ENCODE measurements at places on chromosomes 12 and 14. TPM values are rescaled to one million over a fixed set of nuclear protein-coding genes. Genes with fewer than 3 reads are reported as not detected.
A peak's percentile ranks its signal among the peaks of the same experiment; 100 is the strongest.

DNA sequence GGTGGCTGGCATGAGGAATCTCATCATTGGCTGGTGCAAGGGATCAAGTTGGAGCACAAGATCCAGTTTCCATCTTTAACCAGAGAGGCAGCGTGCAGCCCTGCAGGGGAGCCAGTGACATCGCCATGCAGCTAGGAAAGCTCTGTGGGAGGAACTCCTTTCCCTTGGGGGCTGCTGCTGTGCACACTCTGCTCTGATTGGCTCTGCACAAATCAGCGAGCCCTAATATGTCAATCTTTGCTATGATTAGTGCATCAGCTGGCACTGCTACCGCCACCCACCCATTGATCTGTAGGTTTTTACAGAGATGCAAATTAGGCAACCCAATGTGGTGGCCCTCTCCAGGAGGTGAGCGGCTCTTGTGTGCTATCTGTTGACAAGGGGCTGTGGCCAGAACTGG is 262.6 kb downstream of the PCNX1 start:
- DNase-seq: no peak

- DNase-seq: no peak
Observed at GRCh38 chr14:61547186-61548069, 147.9 kb upstream of the HIF1A start.

GRCh38 chr12:46187023-46187422 is 81.8 kb downstream of the SLC38A1 start:
- DNase-seq: peak; percentile 91

DNA sequence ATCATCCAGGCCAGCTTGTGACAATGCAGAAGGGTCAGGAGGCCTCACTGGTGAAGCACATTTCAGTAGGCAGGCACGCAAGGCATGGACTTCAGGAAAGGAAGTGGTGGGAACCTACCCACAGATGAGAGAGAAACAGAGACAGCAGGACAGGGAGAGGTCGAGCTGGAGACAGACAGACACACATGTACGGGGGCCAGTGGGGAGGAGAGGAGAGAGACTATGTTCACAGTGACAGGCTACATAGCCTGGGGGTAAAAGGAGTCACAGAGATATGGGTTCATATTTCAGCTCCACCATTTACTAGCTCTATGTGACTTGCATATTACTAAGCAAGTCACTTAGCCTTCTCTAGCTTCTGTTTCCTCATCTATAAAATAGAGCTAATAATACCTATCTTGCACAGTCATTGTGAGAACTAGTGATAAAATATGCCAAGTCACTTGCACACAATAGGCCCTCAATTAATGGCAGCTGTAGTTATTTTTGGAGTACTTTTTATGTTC is 91.1 kb upstream of the FUT8 start:
- DNase-seq: no peak

- DNase-seq: no peak
Observed at GRCh38 chr12:108856170-108856427, 1.3 kb downstream of the SSH1 start.

- peak; percentile 56 for DNase-seq
Observed at GRCh38 chr12:28622406-28622805, 432.1 kb downstream of the CCDC91 start.

DNA sequence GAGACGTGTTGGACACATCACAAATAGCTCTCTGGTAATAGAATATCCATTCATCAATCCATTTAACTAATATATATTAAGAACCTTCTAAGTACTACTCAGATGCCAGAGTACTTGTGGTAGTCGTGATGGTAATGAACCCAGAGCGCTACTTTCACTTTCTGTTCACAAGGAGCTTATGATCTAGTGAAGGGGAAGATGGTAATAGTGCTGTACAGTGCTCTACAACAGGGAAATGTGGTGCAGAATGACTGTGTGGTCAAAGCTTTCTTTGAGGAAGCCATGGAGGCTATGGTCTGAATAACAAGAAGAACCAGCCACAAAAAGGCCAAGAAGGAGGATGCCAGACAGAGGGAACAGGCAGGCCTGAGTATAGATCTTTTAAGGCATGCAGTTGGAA is 212.0 kb downstream of the PTPRO start:
- no peak for DNase-seq

DNA sequence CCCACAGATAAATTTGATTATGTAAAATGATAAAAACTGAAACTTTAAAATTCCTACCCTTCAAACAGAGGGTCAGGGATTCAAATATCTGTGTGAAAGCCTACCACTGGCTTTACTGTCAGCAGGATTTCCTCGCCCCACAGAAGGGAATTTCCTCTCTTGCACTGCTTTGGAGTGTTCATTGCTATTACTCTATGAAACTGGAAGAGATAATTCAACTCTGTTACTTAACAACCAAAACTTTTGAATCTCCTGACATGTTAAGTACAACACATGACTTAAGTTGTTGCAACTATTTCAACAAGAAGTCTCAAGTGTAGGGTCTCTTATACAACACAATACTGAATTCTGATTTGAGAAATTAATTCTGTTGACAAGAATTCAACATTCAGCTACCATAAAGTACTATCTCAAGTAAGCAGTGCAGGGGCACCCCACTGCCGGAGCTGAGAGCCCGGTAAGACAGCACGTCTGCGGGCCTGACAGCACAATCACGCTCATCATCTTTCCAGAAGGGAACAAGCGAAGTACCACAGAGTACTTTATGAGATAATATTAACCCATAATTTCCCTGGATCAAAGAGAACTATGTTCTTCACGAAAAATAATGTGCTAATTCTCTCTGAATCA is 22.9 kb downstream of the DICER1 start:
- DNase-seq: no peak

DNA sequence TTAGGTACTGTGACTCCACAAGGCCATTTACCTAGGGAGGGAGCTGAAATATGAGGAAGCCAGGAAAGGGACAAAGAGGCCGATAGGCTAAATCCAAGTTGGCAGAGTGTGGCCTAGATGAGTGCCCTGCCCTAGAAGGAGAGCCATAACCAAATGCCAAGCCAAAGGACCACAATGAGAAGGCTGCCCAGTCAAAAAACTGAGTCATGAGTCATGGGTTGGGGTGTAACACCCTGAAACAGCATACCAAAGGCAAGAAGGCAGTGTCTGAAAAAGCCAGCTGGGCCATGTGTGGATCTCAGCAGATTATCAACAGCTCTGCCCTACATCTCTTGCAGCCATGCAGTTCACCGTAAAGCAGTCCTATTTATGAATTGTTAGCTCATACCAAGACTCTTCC is 171.7 kb downstream of the PHLDA1 start:
- no peak for DNase-seq

- DNase-seq: no peak
Observed at GRCh38 chr12:131327521-131328488, 374.1 kb downstream of the ADGRD1 start.

DNA sequence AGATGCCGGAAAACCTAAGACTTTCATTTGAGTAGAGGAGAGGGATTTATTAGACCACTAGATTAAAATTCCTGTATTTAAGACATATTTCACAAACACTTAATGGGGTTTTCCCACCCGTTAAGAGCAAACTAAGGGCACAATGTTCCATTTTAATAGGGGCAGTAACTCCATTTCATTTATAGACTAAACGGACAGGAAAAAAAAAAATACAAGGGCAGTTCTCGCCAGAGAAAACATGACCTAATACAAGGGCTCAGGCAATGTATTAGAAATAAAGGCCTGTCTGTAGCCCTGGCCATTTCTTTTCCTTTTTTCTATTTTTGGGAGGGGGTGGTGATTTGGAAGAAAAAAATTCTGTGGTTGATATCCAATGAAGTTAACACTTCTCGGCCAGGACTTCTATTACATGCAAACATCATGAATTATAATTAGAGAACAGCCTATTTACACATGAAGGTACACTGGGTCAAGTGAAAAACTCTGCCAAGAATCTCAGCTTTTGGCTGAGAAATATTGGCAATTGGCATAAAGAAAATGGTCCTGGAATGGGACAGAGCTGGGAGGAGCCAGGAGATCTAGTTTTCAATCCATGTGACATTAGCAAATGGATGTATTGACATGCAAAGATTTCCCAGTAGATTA is 641.1 kb upstream of the TBX3 start:
- DNase-seq: peak; percentile 31

- no peak for DNase-seq
Observed at GRCh38 chr12:58386136-58386535, 444.8 kb downstream of the ATP23 start.

GRCh38 chr12:62599854-62600437 is 133.3 kb downstream of the MON2 start:
- no peak for DNase-seq

DNA sequence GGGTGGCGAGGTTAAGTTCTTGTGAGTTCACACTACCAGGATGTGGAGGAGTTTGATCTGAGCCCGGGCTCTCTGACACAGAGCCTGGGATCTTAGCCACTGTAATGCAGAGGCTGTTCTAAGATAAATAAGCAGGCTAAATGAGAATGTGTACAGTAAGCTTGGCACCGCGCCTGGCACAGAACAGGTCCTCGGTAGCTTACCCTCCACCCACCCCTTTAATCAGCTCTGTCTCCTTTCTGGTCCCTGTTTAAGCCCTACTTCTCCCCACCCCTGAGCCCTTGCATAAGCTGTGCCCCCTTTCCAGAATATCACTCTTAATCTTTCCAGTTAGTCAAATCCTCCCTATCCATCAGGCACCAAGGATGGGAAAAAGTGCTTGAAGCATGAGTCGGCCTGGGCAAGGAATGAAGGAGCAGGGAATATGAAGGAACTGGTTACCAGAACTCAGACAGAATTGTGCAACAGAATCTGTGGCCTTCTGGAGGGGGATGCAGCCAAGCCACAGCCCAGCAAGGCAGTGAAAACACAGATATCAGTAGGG is 32.8 kb upstream of the CMKLR1 start:
- DNase-seq: peak; percentile 89

The KRT3 gene
- not detected for total RNA-seq

The INSM2 gene
- total RNA-seq: 1.7 TPM

The SIX6 gene
- total RNA-seq: 1.2 TPM

The DHRS2 gene
- total RNA-seq: 5.8 TPM

The LBHD2 gene
- not detected for total RNA-seq

The CCDC175 gene
- total RNA-seq: 0.96 TPM

The TROAP gene
- 6.3 TPM for total RNA-seq

The HIGD1C gene
- not detected for total RNA-seq

The TSPAN19 gene
- 3.4 TPM for total RNA-seq

The CLECL1 gene
- total RNA-seq: 2.4 TPM

Data from umbilical cord (tissue), 2 donors.